Cerebellar nuclear complex (tissue), 1 donor: ENCODE measurements at places on chromosomes 2 and 18.

- DNase-seq = no peak
Observed at GRCh38 chr18:62702259-62702658, 13.1 kb upstream of the PHLPP1 start.

GRCh38 chr2:104781151-104781550, 72.8 kb upstream of the POU3F3 start:
- DNase-seq = no peak

DNA sequence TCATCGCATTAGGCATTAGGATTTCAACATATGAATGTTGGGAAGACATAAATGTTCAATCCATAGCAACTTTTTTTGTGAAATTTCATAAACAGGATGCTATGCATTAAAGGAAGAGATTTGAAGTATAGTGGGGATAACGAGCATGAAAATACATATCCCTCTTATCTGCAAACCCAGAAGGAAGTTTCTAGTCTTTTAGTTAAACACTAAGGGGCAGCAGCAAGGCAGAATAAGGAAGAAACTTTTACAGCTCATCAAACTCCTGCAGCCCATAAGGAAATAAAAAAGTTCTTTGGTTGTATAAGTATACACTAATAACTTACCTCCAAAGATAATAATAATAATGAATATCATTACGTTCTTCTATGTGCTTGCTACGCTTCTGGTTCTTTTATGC, 81.5 kb downstream of the CD226 start:
- DNase-seq = no peak

DNA sequence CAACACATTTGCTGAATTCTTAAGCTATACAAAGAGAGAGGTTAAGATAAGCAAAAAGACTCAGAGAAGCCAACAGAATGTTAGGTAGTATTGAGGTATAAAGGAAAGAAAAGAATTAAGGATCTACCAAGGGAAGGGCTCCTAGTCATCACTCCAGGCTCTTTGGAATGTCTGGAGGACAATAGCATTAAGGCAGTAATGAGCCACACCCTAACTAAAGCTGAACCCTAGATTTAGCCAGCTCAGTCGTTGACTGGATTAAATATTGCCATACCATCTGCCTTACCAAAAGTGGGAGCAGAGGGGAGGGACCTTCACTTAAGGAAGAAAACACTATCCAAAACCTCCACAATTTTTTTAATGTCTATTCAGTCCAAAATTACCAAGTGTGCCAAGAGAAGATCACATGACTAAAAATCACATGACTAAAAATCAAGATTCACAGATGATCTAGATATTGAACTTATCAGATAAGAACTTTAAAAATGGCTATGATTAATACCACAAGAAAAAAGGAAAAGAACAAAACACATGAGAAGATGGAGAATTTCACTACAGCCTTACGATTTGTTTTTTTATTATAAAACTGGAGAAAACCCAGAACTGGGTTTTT, 59.7 kb downstream of the EXOC6B start:
- DNase-seq = no peak

DNA sequence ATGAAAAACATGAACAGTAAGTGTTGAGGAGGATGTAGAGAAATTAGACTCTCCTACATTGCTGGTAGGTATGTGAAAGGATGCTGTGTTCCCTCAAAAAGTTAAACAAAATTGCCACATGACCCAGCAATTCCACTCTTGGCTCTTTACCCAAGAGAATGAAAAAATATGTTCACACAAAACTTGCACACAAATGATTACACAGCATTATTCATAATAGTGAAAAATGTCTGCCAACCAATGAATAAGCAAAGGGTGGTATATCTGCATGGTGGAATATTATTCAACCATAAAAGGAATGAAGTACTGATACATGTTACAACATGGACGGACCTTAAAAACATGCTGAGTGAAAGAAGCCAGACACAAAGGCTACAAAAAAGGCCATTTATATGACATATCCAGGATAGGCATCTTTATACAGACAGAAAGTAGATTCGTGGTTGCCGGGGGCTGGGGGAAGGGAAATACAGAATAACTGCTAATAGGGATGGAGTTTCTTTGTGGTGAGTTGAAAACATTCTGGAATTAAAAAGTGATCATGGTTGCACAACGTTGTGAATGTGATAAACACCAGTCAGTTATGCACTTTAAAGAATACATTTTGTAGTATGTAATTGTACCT, 85.4 kb upstream of the MYO3B start:
- DNase-seq = no peak

DNA sequence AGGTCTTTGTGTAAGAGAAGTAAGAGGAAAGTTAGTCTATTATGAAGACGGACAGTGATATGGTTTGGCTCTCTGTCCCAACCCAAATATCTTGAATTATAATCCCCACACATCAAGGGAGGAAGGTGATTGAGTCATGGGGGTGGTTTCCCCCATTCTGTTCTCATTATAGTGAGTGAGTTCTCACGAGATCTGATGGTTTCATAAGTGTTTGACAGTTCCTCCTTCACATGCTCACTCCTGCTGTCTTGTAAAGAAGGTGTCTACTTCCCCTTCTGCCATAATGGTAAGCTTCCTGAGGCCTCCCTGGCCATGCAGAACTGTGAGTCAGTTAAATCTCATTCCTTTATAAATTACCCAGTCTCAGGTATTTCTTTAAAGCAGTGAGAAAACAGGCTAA, 67.6 kb downstream of the NEURL3 start:
- no peak for DNase-seq

DNA sequence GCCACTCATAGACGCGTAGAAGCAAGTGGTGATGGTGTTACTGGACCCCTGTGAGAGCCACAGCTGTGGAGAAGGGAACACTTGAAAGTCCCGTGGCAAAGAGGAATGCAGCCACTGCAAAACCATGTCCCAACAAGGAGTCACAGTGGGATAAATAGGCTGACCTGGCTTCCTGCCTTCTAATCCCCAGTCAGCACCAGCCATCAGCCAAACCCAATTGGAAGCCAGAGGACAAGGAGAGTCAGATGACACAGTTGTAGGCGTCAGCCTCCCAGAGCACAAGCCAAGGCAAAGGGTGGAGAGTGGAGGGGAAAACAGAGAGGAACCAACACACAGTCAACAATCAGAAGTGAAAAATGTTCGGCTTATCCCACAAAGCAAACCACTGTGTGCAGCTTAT, 5.5 kb upstream of the CYBRD1 start:
- no peak for DNase-seq

GRCh38 chr2:25311865-25312575, 29.7 kb downstream of the DNMT3A start:
- DNase-seq = no peak

GRCh38 chr2:170088776-170089175, 89.2 kb upstream of the MYO3B start:
- no peak for DNase-seq

- DNase-seq = no peak
Observed at GRCh38 chr2:39154944-39155343, 34.1 kb upstream of the SOS1 start.

DNA sequence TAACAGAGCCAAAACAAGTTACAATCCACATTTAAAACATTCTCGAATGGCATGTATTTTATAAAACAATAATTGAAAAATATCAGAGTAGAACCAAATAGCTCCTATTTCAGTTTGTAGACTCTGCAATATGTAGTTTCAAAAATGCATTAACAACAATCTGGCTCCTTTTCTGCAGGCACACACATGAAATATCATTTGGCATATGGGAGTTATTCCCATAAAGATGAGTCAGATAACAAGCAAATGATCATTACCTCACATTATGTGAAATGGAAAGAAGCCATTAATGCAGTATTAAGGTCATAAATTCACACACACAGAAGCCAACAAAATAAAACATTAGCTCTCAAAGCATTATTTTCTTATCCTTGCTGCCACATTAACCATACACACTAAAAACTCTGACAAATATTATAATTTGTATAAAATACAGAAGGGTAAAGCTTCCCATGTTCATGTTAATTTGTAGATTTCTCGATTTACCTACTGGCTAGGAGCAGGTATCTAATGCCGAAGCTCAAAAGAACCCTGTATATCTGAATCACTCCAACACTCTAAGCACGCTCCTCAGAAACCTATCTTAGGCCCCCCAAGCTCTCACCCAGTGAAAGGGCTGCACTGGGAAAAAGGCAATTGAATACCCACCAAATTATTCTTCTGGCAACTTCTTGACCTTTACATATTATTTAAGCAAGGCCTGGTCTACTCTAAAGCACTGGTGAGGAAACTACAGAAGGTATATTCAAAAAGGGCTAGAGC, 13.8 kb downstream of the NBAS start:
- no peak for DNase-seq

- no peak for DNase-seq
Observed at GRCh38 chr2:190526105-190526750, 8.3 kb downstream of the NEMP2 start.

DNA sequence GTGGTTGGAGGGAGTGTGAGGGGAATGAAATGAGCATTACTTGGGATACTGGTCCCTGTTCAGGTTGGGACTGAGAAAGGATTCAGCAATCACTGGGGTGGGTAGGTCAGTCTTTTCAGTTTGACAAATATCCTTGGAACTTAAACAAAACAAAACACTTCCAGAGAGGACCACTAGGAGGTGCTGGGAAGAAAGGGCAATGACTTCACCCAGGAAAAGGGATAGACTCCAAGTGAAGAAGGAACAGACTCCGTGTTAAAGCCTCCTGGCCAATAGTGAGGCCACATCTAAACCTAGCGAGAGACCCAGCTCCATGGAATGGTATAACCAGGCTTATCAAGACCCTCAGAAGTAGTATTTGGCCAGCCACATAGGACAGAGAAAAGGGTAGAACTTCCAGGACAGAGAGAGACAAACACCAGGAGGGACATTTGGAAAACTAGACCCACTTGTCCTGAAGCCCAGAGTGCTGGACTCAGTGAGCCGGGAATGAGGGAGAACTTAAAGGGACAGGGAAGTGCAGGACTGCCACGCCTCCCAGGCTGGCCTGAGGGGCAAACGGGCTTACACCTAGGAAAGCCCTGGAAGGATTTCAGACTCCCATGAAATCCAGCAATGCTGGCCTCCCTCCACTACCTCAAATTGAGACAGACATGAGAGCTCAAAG, 19.6 kb upstream of the KCNG3 start:
- no peak for DNase-seq

GRCh38 chr2:101007415-101008345, 5.6 kb downstream of the RPL31 start:
- no peak for DNase-seq

- DNase-seq = no peak
Observed at GRCh38 chr2:29469961-29470360, 354.7 kb downstream of the CLIP4 start.

DNA sequence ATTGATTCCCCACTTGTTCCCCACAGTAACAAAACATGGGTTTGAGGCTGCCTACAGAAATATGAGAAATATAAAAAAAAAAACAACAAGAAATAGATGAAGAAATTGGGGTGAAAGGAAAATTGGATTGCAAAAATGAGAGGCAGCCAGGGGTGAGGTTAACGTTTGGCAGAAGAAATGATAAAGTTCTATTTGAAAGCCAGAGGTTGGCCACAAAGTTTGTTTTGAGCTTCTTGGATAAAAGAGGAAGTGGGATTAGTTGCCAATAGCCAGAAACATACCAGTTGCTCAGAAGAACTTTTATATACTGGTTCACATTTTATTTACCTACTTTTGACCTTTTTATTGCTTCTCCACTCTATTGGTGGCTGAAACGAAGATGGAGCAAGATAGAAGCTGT, 67.5 kb downstream of the FASTKD2 start:
- DNase-seq = no peak

DNA sequence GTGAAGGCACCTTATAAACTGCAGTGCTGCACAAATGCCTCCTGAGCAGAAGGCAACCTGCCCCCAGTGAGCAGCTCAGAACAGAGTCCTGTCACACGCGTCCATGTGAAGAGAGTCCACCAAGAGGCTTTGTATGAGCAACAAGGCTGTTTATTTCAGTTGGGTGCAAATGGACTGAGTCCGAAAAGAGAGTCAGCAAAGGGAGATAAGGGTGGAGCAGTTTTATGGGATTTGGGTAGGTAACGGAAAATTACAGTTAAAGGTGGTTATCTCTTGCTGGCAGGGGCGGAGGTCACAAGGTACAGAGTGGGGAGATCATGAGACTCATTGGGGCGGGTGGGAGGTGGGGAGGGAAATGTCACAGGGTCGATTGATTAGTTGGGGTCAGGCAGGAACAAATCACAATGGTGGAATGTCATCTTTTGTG, 53.4 kb upstream of the RALBP1 start:
- no peak for DNase-seq

DNA sequence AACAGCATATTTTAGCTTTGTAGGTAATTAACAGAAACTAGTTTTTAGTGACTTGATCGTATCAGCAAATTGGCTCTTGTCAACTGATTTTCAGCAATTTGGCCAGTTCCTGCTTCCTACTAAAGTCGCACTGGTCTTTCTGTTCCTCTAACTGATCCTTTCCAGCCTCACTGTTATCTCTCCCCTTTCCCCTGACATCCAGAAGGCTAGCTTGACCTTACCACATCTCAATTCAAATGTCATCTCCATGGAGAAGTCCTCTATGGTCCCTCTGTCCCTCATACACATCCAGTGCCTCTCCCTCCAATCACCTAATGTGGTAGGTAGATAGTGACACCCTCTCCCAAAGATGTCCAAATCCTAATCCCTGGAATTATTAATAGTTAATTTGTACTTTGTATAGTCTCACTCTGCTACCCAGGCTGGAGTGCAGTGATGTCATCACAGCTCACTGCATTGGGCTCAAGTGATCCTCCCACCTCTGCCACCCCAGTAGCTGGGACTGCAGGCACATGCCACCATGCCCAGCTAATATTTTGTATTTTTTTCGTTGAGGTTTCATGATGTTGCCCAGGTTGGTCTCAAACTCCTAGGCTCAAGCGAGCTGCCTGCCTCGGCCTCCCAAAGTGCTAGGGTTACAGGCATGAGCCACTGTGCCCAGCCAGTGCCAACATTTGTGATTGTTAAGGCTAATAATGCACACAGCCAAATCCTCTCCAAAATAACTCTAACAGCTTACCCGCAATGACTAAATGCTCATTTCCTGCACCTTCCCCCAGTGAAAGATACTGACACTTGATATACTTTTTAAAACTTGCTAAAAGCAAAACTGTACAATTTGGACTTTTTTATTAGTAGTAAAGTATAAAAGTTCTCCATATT, 16.9 kb downstream of the PSTPIP2 start:
- DNase-seq = no peak

DNA sequence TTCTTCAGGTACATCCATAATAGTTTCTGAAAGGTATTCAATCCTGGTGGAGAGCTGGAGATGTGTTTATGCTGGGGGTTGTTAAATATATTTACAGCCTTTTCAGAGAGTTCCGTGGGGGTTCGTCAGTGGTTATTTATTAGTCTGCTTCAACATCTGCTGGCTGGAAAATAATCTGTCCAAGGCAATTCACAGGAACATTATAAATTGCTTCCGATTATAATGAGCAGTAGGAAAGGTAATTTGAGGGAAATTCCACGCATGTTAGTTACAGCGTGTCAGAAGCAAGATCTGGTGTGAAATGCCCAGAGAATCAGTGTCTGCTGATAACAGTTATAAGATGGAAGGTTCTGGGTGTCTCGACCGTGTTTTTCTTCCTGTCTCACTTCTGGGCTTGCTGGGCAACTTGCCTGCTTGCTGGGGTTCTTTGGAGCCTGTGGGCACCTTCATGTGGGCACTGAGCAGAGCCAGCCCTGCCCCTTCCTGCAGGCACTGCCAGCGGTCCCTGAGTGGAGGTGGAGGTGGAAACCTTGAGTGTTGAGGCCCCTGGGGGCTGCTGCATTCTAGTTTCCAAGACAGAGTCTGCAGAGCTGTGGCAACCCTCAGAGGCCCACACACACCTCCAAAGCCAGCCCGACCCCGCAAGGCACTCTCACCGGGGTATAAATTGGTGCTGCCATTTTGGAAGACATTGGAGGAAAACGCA, 185.7 kb downstream of the FAM210A start:
- no peak for DNase-seq
